ENCODE measurements at places on chromosomes 12 and 14. TPM values are rescaled to one million over a fixed set of nuclear protein-coding genes. Genes with fewer than 3 reads are reported as not detected.

The B4GALNT1 gene
- 0.32 TPM for total RNA-seq

The SLC48A1 gene
- 26.2 TPM for total RNA-seq

The CCDC175 gene
- total RNA-seq = not detected

The BBS10 gene
- total RNA-seq = 13.7 TPM

The E2F7 gene
- total RNA-seq = 3.7 TPM

The CDKL1 gene
- 1.0 TPM for total RNA-seq

The SCN8A gene
- total RNA-seq = 3.9 TPM

- DNase-seq = peak; percentile 96
Measured at GRCh38 chr12:19847294-19848059, 408.2 kb downstream of the AEBP2 start.

DNA sequence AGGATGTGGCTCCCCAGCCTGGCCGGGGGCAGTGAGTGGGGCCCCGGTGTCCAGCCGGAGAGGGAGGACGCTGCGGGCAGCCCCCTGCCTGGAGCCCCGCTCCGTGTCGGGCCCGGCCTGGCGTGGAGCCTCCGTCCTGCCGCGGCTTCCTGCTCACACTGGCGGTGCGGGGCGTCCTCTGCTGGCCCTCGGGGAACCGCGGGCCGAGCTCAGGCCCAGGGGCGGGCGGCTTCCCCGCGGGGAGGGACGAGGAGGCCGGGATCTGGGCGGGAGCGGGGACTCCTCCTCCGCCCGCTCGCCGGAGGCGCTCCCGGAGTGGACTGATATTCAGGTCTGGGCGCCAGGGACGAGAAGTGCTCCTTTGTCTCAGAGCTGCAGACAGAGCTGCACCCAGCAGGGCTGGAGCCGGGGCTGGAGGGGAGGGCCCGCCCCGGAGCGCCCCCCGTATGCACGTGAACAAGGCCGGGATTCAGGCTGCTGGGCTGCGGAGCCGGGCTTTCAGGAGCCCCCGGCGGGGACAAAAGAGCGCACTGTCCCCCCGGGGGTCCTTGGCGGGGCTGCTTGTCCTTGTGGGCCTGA, 2.2 kb downstream of the MMP17 start:
- DNase-seq = peak; percentile 93

DNA sequence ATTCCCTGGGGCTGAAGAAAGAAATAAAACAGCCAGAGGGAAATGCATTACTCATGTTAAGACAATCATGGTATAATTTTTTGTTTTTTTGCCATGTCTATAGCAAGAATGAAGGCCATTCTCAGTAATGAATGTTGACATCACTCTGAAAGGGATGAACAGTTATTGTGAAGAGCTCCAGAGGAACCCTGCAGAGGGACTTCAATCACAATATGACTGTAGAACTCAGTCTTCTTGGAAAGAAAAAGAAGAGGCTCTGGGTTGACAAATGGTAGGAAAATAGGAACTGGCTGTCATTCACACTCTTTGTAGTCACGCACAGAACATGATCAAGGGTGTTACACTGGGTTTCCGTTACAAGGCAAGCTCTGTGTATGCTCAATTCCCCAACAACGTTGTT, 73.8 kb upstream of the DACT1 start:
- no peak for DNase-seq

DNA sequence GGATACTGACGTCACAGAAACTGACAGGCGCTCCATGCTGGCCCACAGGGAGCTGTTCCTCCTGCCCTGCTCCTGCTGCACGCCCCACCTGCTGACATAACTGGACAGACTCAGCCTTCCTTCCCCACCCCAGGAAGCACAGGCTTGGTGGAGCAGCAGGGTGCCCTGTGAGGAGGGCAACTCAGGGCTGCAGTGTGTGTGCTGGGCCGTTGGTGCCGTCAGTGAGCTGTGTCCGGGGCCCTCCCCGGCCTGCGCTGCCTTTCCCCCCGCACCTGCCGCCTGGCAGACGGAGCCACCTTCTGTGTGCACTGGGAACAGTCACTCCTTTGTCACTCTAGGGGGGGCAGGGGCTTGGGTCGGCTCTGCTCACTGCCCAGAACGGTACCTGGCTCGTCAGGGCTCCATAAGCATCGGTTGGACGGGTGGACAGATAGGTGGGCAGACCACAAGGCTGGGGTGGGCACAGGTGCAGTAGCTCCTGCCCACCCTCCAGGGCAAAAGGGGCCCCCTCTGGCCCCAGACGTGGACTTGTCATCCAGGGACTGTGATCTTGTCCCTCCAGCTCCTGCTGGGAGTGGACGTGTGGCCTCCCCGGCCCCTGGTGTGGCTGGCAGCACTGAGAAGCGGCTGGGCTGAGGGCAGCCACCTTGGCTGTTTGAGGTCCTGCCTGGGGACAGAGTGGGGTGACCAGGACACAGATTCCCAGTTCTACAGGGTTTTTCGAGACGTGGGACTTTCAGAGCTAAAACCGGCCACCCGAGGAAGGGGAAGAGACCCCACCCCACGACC, 32.8 kb downstream of the FBRSL1 start:
- no peak for DNase-seq

DNA sequence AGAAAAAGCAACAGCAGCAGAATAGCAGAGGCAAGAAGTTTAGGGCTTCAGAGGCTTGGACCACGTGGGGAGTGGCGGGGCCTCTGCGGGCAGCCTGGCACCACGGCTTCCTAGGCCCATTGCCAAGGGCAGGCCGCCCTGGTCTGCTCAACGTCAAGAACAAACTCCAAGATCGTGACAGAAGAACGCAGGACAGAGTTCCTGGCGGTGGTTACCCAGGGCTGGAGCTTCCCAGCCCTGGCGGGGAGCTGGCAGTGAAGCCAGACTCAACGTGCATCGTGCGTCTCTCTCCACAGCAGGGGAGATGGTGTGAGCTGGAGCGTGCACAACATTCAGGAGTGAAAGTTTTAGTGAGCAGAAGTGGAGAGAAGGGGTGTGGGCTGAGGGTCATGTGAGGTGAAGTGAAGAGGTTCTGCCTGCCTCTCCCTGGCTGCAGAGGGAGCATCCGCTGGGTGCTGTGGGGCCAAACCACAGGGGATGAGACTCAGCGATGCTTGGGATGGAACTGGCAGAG, 13.9 kb upstream of the CACNA2D4 start:
- DNase-seq = peak; percentile 16

DNA sequence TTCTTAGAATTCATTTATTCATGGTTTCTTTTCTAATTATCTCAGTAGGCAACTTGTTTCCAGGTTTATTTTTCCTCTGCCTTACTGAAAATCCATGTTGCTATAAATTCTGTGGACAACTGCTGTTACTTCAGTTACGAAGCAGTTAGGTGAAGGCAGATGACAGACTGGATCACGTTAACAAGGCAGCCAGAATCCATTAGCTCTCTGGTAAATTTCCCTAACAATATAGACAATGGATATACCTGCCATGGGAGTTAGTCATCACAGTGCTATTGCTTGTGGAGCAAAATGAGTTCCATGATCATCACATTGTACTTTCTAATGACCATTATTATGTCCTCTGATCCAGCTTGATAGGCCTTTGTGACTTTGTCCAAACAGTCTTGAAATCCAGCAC, 291.5 kb downstream of the NELL2 start:
- no peak for DNase-seq

DNA sequence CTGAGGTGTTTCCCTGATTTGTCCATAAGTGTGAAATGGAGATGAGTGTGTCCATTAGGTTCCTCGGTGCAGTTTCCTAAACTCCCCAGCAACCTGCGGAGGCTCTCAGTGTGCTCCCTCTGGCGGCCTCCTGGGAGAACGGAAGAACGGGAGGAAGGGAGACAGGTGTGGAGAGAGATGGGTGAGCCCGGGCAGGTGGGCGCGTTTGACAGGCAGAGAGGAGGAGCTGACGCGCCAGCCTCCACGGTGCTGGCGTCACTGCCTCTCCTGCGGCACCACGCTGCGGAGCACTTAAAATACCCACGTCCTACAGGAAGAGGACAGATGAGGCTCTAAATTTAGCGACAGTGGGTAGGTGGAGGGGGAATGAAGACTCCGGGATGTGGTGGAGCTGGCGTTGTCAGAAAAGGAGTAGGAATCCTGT, 26.8 kb upstream of the PEX5 start:
- no peak for DNase-seq

GRCh38 chr12:50780013-50780412, 16.1 kb downstream of the ATF1 start:
- no peak for DNase-seq

DNA sequence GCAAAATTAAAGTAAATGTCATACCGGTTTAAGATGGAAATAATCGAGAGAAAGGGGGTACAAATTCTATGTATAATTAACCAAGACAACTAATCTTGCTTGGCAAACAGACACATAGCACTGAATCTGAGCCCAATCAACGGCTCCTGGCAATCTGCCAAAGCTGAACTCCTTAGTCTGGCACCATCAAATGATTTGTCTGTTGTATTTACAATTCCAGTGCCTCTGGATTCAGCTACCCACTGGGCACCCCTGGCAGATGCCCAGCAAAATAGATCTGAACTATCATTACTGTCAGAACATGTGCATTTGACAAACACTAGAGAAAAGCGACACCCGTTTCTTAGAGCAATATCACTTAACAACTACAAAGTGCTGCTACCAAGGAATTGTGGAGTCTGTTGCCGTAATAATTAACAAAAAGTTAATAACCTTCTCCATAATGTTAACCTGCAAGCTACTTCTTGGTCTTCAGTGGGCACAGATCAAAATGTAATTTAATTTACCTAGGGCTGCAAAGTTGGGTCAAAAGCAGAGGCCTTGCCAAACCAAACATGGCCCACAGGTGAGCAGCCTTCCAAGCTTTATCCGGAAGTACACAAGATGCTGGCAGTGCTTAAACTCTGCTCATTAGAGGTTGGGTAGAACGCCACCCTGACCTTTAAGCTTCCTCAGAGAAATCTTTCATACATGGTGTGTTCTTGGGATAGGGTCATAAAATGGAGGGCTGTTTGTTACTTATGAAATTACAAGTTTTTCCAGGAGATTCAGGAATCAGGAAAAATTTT, 7.6 kb downstream of the EGLN3 start:
- no peak for DNase-seq

GRCh38 chr12:85329913-85330312, 49.9 kb downstream of the ALX1 start:
- no peak for DNase-seq

DNA sequence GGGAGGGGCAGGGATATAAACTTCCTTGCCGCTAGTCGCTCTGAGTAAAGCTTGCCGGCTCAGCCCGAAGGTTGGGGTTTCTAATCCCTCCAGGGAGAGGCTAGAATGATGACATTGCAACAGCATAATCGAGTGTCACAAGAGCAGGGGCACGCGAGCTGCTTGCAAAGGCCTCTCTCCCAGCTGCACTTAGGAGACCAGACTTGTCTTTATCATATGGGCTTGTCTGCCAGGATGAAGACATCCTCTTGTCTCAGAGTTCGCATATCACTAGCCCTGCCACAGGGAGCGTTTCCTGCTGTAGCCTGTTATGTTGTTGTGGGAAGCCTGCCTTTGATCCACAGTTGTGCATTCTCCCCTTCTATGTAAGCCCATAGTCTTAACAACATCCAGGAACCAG, 180.0 kb downstream of the ESR2 start:
- DNase-seq = peak; percentile 48

- DNase-seq = no peak
Measured at GRCh38 chr12:104634044-104634443, 177.3 kb downstream of the CHST11 start.

- DNase-seq = no peak
Measured at GRCh38 chr12:115990241-115990640, 287.3 kb downstream of the MED13L start.

DNA sequence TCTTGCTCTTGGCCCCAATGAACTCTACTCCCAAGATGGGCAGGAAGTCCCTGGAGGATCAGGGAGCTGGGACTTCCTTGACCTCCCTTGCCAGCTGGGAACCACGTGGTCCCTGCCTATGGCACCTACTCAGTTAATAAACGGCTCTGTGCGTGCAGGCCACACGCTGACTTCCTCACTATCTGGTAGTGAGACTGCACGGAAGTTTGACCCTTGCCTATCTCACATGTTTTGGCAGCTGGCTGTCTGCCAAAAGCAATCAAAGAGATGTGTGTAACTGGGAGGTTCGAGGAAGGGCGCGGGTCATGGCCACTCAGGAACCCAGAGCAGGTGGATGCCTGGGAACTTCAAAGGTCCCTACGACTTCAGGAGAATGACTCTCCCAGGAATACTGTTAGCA, 57.9 kb downstream of the RFLNA start:
- peak; percentile 36 for DNase-seq

- no peak for DNase-seq
Measured at GRCh38 chr12:108616941-108617858, 16.5 kb downstream of the SELPLG start.

DNA sequence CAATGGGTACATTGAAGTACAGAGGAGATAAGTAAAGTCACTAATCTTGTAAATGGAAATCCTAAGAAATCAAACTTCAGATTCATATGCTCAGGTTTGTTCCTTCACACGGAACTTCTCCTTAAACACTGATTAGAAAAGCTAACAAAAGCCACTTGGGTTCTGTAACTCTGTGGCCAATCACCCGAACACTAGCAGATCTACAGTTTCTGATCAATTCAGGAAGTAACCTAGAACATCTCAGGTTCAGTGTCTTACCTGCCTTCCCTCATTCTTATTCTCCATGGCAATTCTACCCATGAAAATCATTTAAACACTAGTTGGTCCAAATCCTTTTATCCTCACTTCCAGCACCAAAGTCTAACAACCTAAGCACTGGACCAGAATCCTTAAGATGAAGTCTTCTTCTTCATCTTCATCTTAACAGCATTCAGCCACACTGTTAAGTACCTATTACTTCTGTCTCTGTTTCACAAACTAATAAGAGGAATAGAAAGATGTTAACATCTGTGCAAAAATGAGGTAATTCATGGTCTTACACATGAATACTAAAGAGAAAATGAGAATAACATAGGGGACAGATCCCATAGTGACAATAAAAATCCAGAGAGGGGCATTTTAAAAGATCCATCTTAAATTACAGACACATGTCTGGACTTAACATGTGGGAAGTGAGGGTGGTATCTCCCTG, 184.5 kb downstream of the SSPN start:
- no peak for DNase-seq

DNA sequence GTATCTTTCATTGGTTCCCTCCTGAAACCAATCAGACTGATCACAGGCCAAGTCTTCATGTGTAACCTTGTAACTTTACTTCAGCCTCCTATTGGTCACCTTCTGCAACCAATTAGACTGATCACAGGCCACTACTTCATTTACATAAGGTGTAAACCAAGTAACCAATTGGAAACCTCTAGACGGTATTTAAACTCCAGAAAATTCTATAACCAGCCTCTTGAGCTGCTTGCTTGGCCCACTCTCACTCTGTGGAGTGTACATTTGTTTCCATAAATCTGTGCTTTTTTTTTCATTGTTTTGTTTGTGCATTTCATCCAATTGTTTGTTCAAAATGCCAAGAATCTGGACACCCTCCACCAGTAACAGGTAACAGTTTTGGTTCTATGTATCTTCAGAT, 47.5 kb downstream of the EIF2S3B start:
- DNase-seq = no peak

GRCh38 chr12:56599797-56600196, 30.3 kb downstream of the BAZ2A start:
- DNase-seq = no peak

GRCh38 chr12:51692016-51692415, 101.0 kb downstream of the SCN8A start:
- peak; percentile 43 for DNase-seq
